Lung (tissue), 17 donors: ENCODE measurements at places on chromosomes 4 and X. TPM values are rescaled to one million over a fixed set of nuclear protein-coding genes. Genes with fewer than 3 reads are reported as not detected.

The SYP gene
- 5.6 TPM for total RNA-seq

The YIPF7 gene
- total RNA-seq: not detected

The SLC9B1 gene
- total RNA-seq: 4.6 TPM

The CAMK2D gene
- total RNA-seq: 98.2 TPM

The RIBC1 gene
- 12.7 TPM for total RNA-seq

The DSPP gene
- not detected for total RNA-seq

The MAGT1 gene
- 80.0 TPM for total RNA-seq

The STOX2 gene
- 15.1 TPM for total RNA-seq

The ZMAT1 gene
- total RNA-seq: 5.9 TPM

The SLIT2 gene
- 56.0 TPM for total RNA-seq

The BRS3 gene
- not detected for total RNA-seq

The PRKG2 gene
- total RNA-seq: 4.2 TPM

The SMARCA1 gene
- 104 TPM for total RNA-seq

The NKX6-1 gene
- 0.06 TPM for total RNA-seq

The HDAC6 gene
- total RNA-seq: 90.8 TPM

The EDNRA gene
- 18.2 TPM for total RNA-seq

The EDA2R gene
- total RNA-seq: 0.23 TPM

The TMPRSS11D gene
- total RNA-seq: not detected

The FDCSP gene
- not detected for total RNA-seq

The CABS1 gene
- total RNA-seq: not detected

The HPF1 gene
- 18.7 TPM for total RNA-seq

The TRPC3 gene
- total RNA-seq: 6.3 TPM

The CDX4 gene
- not detected for total RNA-seq

The SPP1 gene
- total RNA-seq: 433 TPM
